ENCODE measurements at places on chromosomes 11 and 22.
A peak's percentile ranks its signal among the peaks of the same experiment; 100 is the strongest.

DNA sequence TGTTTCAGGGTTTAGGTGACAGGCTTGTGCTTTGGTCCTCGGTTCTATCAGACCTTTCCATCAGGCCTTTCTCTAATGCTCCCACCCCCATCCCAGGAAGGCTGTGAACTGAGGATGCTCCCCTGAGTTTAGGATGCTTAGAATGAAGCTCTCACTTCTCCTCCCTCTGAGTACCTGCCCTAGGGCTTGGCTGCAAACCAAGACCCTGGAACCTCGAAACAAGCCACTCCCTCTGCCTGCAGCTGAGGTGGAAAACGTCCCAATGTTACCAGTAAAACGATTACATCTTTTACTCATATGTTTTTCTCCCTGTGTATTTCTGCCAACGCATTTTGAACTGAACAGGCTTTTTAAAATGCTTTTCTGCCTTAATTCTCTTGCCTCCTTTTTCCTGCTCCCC, 54.5 kb upstream of the BMAL1 start:
- no peak for DNase-seq

GRCh38 chr11:88538098-88538497, 200.6 kb upstream of the CTSC start:
- no peak for DNase-seq

GRCh38 chr11:61442616-61443015, 12.7 kb downstream of the SDHAF2 start:
- DNase-seq: no peak

GRCh38 chr22:43312608-43313007, 30.6 kb downstream of the SCUBE1 start:
- no peak for DNase-seq

- DNase-seq: no peak
Measured at GRCh38 chr11:13119361-13119760, 110.2 kb downstream of the RASSF10 start.

GRCh38 chr22:38353142-38353629, 36.0 kb upstream of the CSNK1E start:
- no peak for DNase-seq

- DNase-seq: no peak
Measured at GRCh38 chr22:46361826-46362202, 26.3 kb downstream of the TRMU start.

DNA sequence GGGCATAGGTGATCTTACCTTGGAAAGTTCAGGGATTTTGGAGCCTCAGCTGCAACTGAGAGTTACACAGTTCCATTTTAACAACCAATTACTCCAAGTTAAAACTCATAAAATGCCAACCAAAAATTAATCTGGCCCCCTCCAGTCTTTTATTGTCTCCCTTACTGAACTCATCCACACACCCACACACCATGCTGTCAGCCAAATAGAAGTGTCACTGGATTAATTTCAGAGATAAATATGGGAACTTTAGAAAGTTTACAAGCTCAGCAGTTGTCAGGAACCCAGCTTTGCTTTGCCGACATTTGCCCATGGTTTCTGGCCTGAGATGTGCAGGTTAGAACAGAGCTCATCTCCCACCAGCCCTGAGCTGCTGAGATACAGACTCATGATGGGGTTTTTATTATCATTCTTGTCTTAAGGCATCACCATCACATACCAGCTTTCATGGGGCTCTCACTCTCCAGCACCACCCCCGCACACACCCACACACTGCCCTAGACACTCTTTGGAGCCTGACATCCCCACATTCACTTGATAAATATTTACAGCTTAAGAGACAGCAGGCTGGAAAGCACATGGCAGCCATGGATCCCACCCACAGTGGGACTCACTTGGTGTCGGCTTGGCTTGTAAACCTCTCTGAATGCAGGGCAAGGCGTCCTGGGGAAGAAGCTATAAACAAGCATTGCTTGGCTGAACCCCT, 23.7 kb upstream of the CTR9 start:
- no peak for DNase-seq

GRCh38 chr11:108838792-108839105, 173.9 kb downstream of the DDX10 start:
- no peak for DNase-seq

DNA sequence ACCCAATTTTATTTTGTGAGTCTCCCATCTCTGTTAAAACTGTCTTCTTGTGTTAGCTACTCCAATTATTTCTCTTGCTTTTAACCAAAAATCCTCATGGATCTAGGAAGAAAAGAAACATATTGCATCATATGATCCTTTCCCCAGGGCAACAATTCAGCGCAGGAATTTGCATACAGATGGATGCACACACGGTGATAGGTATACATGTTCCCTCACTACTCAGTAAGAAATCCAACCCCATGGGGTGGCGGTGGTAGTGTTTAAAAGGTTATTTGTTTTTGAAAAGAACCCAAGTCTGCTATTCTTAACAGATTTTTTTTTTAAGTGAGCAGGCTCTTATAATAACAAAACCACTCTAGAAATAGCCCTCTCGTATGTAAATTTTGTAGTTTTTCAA, 4.2 kb upstream of the SYN3 start:
- DNase-seq: peak; percentile 74

DNA sequence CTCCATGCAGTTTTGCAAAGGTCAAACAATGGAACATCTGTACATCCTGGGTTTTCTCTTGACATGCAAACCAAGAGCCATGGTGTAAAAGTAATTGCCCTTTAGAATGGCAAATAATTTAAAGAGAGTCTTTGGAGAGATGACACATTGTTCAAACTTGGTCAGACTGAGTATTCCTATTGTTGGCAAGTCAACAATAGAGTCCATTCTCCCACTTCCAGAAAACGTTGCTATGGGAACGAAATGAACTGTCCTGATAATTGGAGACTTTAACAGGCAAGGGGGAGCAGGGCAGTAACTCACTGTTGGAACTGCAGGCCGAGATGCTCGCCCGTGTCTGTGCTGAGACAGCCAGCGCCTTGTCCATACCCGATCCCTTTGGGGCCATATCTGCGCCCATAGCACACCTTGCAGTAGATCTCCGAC, 13.9 kb downstream of the CSRP3 start:
- DNase-seq: no peak

- DNase-seq: peak; percentile 63
Measured at GRCh38 chr11:120500414-120501071, 11.0 kb upstream of the GRIK4 start.

- no peak for DNase-seq
Measured at GRCh38 chr22:47328550-47329243, 566.2 kb downstream of the TBC1D22A start.

- peak; percentile 73 for DNase-seq
Measured at GRCh38 chr11:107999759-108000455, 8.8 kb upstream of the CUL5 start.

DNA sequence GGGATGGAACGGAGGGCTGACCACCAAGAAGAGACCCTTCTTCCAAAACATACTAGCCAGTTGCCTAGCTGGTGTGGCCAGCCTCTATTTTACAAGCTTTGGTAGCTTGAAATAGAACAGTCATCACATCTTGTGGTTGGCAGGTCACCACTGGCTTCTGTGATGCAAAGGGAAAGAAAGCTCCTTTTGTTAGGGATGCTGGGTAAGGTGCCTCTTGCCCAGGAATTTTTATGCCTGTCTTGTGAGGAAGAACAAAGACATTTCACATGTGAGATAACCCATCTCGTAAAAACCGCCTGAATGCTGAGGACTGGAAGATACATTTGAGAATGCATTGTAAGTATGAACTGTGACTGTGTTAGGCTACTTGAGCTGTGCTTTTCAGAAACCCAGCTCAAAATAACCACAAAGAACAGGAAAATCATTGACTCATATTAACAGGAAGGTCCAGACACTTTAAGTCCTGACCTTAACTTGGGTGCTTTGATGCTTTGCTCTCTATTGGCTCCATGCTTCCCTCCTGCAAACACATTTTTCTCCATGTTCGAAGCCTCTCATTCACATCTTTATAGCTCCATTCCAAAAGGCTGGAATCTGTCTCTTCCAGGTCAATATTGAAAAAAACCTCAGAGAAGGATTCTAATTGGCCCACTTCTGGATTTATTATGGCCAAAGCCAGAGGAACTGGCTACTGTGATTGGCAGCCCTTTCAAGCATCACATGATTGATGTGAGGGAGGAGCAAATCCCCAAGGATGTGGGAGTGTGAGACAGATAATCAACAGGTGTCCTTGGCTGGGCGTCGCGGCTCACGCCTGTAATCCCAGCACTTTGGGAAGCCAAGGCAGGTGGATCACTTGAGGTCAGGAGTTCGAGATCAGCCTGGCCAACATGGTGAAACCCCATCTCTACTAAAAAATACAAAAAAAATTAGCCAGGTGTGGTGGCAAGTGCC, 53.9 kb downstream of the MICAL2 start:
- no peak for DNase-seq

- no peak for DNase-seq
Measured at GRCh38 chr11:113396690-113397089, 9.1 kb downstream of the ANKK1 start.

GRCh38 chr11:131688048-131688693, 317.8 kb downstream of the NTM start:
- peak; percentile 88 for DNase-seq

- DNase-seq: peak; percentile 95
Measured at GRCh38 chr11:17519061-17519885, 24.9 kb downstream of the USH1C start.

DNA sequence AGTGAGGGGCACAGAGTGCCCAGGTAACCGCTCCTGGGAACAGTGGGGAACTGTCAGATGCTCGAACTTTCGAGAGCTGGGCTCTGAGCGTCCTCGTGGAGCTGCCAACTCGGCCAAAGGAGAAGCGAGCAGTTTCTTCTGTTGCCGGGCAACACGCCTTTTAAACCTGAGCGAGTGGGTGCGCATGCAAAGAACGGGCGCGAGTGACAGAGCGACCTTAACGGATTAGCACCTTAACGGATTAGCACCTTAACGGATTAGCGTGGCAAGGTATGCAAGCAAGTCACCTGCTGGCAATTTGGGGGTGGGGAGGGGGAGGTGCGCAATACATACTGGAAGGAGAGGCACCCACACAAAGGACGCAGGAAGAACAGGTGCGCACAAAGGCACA, 61.8 kb upstream of the PRODH start:
- no peak for DNase-seq

GRCh38 chr11:5929571-5930368, 12.3 kb upstream of the OR56A3 start:
- DNase-seq: no peak

GRCh38 chr22:48358886-48359612, 1468.6 kb downstream of the BRD1 start:
- DNase-seq: no peak

DNA sequence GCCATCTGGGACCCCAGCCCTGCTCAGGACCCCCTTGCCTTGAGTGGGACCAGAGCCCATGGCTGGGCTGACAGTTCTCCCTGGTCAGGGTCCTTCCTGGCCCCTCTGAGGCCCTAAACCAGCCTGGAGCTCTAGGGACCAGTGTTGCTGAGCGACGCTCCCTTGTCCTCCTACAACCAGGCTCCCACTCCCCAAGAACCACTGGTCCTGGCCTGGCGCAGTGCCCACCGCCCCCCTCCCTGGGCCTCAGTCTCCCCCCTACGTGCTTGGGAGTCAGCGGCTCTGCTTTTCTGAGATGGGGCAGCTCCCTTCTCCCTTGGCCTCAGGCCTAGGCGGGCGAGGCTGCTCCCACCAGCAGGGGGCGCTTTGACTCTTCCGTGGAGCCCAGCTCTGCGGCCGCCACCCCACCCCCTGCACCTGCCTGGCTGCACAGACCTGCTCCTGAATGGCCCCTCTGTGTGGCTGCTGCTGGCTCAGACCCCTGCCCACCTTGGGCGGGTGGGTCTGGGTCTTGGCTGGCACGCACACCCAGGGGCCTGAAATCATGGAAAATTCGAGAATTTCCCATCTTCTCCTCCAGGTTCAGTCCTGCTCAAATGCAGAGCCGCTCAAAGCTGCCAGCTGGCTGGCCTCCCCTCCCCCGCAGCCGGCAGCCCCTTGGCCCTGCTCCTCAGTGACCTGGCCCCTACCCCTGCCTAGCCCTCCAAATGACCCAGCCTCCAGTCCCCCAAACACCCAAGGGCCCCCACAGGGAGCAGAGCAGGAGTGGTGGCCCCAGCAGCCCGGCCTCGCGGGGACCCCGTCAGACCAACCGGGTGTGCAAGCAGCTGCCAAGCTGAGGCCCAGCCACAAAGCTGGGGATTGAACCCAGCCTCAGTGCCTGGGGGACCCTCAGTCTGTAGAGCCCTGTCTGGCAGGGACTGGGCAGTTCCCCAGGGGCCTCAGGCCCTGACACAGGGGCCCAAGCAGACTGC, 9.1 kb downstream of the PRR33 start:
- DNase-seq: peak; percentile 93

DNA sequence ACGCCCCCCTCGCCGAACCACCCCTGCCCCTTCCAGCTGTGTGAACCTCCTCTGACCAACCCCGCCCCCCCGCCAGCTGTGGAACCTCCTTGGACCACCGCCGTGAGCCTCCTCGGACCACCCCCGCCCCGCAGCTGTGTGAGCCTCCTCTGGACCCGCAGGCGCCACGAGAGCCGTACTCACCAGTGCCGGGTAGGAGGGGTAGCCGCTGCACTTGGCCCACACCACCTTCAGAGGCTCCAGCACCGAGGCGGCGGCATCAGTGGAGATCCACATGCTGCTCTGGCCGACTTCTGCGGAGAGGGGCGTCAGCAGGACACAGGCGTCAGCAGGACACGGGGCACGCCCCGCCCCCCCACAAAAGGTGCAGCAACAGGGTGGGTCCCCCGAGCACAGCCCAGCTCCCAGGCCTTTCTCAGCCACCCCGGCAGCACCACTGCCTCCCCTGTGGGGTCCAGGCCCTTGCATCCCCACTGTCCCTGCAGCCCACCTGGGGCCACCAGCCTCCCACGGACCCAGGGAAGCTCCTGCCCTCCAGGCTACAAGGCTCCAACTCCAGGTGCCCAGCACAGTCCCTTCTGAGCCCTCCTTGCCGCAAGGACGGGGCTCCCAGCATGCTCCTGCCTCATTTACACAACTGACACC, 51.7 kb downstream of the BRD1 start:
- DNase-seq: no peak

GRCh38 chr11:20102397-20102796, 57.9 kb downstream of the DBX1 start:
- no peak for DNase-seq

DNA sequence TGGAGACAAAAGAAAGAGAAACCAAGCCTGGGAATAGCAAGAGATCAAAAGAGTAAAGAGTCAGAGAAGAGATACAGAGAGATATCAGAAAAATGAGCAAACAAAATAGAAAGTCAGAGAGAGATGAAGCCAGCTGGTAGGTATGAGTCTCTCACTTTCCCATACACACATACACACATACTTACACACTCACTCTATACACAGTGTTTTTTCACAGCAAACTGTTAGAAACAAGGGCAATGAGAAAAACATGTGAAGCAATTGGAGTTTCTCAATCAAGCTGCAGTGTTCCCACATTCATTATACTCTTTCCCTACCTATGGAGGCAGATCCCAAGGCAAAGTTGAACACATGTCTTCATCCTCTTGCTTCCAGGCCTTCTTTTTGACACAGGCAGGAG, 2.6 kb upstream of the NLRP10 start:
- no peak for DNase-seq

GRCh38 chr22:49464037-49464436, 363.6 kb downstream of the BRD1 start:
- DNase-seq: no peak

- no peak for DNase-seq
Measured at GRCh38 chr11:86940122-86940777, 14.9 kb downstream of the FZD4 start.

Measured in NCI-H526 (cell line).